Astrocyte of the cerebellum (primary cell): ENCODE measurements at places on chromosomes 6 and 20.

DNA sequence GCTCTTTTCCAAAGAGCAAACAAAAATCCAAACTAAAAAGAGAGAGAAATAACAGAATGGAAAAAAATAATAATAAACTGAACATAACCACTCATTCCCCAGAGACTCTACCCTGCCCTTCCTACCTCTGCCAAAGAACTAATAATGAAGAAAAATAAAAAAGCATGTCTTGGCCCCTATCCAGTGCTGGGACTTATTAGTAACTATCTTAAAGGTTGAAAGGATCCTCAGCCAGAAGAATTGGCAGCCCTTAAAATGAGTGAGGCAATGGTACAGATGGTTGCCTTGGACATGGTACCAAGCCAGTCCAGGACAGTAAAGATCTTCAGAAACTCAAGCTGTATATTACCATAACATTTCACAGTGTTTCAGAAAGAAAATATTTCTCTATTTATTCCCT is 279.3 kb downstream of the HACE1 start:
- no peak for DNase-seq

DNA sequence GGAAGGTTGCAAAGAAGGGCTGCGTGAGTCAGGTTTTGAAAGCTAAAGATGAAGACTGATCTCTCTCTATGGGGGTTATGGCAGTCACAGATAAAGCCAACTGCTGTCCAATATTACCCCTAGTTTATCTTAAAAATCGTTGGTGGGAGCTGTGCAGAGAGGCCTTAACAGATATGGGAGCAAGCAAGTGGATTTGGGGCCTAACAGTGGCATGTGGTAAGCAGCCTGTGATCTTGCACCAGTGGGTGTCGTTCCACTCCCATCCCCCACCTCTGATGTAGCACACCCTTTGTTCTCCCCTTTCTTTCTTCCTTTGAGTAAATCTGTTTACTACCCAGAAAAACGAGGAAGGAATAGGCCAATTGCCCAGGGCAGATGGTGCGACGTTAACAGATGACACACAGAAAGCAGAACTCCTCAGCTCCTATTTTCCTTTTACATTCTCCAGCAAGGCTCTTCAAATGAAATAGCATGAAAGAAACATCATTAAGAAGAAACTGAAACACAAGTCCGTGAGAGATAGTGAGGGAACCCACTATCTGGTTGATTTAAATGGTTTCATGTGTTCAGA is 274.1 kb upstream of the CITED2 start:
- DNase-seq: no peak

DNA sequence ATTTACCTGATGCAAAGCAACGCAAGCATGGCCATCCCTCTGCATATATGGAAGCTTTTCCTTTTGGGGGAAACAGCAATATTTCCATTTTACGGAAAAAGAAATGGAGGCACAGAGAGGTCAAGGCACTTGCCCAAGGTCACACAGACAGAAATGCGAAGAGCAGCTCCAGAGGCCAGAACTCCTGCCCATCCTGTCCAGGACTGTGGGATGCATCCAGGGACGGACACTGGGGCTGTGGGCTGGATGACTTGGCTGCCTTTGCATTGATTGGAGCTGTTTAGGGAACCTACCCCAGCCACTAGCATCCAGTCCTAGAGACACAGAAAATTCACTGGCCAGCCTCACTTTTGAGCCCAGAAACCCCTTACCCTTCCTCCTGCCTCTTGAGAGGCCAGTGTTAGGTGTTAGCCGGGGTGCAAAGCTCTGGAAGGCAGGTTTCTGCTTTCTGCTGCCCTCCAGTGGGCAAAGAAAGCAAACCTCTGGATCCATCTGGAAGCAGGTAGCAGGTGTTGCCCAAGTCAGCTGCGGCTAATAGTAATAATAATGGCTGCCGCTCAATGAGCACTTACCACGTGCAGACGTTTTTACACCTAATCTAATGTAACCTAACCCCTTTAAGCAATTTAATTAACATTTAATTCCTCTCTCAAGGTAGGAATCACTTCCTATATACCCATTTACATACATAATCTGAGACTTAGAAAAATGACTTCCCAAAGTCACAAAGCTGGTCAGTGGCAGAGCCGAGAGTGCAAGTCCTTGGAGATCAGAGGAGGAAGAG is 31.7 kb upstream of the CCN5 start:
- DNase-seq: no peak

GRCh38 chr6:17484201-17484849 is 90.9 kb downstream of the CAP2 start:
- no peak for DNase-seq

- DNase-seq: no peak
Observed at GRCh38 chr20:46058599-46059281, 29.7 kb downstream of the SLC12A5 start.
